ENCODE measurements at places on chromosomes 1 and 21.

DNA sequence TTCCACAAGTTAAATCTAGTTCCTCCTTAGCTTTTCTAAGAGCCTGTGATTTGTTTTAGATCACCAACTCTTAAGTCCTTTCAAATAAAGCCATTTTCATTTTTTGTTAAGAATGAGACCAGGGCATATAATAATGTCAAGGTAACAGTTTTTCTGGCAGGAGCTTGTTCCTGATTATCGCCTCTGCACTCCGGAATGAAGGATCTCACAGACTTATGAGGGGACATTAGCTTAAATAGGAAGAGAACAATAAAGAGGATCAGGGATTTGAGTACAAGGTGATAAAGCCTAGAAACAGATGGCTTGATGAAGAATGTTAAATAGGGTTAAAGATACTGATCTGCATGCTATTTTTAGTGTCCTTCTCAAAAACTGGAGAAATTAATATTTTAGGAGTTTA is 13.6 kb upstream of the OTUD7B start:
- no peak for DNase-seq

DNA sequence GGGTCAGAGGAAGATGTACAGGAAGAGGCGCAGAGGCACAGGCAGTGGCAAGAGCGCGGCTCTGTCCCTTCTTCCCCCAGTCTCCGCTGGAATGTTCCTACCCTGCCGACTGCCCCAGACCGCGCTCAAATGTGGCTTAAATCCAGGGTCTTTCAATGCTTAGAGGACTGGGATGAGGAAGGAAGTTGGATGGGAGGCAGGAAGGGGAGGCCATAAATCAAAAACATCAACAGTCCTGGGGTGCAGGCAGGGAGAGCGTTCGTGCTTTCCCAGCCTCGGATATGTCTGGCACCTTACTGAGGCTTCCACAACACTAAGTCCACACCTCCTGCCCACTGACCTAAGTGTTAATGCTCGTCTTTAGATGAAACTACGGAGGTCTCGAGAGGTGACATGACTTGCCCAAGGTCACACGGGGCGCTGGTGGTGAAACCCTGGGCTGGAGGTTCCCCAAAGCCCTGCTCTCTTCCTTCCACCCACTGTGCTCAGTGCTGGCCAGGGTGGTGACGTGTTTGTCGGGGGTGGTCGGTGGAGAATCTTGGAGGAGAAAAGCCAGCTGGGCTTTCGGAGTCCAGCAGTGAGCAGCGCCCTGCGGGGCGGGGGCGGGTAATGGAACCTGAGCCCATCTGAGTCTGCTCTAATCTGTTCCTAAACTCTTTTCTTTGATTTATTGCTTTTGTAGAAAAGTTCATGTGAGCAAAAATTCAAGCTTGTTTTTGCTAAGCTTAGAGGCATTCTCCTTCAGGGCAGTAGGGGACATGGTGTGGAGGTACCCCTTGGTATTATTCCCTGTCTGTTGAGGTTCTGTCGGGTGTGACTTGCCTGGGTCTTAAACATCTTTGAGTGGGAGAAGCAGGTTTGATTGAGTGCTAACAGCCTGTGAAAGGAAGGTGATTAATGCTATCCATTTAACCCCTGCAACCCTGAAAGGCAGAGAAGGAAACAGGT is 708 bp downstream of the CDA start:
- no peak for DNase-seq

- DNase-seq, result no peak
Observed at GRCh38 chr1:82323144-82323841, 522.6 kb downstream of the ADGRL2 start.

GRCh38 chr1:160618763-160619274 is 28.0 kb downstream of the SLAMF1 start:
- DNase-seq, result peak; percentile 46

GRCh38 chr1:233714631-233715217 is 100.8 kb downstream of the KCNK1 start:
- DNase-seq, result no peak

GRCh38 chr1:201259476-201260235 is 23.6 kb upstream of the PKP1 start:
- no peak for DNase-seq

- no peak for DNase-seq
Observed at GRCh38 chr1:101996825-101997465, at the start of gene OLFM3. Gene OLFM3, minus strand, starts transcription at chr1:101996926.

- no peak for DNase-seq
Observed at GRCh38 chr1:115409094-115410015, 71.3 kb upstream of the NGF start.

DNA sequence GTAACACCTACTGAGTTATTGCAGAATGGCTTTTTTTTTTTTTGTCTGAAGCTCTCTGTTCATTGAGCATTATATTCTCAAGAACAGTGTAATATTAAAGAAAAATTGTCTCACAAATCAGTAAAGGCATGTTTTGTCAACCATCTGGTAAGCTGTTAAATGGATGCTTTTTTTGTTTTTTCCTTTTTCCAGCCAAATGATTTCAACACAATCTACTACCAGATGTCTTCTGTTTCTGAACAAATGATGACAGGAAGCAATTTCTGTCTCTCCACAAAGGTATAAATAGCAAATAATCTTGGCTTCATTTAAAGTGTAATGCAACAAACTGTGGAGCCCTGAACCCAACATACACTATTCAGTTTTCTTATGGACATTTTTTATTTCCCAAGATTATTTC is 78.6 kb upstream of the RGS2 start:
- no peak for DNase-seq

DNA sequence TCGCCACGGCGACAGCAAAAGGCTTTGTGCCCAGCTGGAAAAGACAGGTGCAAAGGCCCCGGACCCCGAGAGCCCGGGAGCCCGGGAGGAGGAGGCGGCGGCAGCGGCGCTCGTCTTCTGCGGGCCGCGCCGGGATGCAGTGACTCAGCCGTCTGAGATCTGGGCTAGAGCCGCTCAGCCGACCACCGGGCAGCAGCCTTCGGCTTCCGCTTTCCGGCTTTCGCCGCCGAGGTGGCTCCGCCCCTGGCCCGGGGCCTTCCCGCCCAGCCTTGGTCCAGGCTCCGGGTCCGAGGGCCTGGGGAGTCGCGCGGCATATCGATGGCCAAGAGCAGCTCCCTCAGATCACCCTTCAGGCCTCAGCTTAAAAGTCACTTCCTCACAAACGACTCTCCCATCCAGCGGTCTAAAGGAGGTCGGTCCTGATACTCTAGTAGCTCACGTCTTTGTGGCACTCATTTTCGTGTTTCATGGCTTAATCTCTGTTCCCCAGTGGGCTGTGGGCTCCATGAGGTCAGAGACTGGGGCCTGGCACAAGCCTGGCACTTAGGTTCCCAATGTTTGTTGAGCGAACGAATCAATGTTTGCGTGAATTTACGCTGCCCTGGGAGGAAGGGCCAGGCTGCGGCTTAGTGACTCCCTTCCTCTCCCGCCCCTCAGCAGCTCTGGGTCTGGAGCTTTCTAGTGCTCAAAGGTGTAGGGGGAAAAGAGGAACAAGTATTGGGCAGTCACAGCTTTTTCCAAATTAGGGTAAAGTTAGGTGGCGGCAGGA is at the start of gene PHTF1:
PHTF1 (minus strand) TSS at position 154 of the 769 bp plus-strand sequence. CDS start 783 bp downstream, outside the sequence.
- DNase-seq, result peak; percentile 29

DNA sequence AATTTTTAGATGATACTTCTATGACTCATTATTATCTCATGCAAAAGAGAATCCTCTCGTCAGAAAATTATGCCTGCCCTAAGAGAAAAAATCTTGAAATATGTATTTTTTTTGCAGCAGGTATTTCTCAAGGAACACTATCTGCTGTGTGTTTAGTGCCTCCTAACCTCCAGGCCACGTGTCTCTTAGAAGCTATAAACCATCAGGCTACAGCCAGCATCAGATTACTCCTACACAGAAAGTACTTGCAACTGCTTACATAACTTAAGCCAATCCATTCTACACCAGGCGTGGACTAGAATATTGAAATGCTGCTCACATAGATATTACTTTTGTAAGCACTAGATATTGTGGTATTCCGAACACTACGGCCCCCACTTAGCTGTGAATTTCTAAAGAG is 933.4 kb downstream of the PLA2G4A start:
- no peak for DNase-seq

GRCh38 chr1:197806718-197807117 is 31.4 kb upstream of the DENND1B start:
- no peak for DNase-seq

GRCh38 chr1:112605633-112606327 is 13.2 kb downstream of the ST7L start:
- no peak for DNase-seq

- DNase-seq, result peak; percentile 11
Observed at GRCh38 chr1:1088801-1089680, 14.9 kb upstream of the RNF223 start.

DNA sequence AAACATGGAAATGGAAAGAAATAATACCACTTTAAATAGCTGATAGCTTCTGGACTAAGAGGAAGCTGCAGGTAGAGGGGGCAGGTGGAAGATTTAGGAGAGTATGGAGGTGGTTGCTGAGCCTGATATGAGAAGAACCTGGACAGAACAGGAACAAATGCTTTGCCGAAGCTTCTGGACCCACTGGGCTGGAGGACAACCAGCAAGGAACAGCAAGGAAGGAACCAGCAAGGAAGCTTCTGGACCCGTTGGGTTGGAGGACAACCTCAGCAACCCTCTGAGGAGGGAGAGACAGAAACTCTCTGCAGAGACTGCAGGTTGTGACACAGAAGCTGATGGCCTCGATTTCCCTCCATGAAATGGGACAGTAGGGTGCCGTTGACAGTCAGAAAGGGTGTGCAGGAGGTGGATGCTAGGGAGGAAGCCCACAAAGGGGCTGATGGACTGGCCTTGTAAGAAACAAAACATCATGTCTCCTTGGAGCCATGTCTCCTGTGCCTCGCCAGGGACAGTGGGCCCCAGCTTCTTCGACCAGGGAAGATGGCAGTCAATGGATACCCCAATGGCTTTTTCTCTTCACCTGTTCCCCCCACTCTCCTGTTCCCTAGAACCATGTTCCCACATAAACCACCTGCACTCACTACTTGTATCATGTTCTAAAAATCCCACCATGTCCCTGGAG is 8.3 kb upstream of the WNT3A start:
- no peak for DNase-seq

DNA sequence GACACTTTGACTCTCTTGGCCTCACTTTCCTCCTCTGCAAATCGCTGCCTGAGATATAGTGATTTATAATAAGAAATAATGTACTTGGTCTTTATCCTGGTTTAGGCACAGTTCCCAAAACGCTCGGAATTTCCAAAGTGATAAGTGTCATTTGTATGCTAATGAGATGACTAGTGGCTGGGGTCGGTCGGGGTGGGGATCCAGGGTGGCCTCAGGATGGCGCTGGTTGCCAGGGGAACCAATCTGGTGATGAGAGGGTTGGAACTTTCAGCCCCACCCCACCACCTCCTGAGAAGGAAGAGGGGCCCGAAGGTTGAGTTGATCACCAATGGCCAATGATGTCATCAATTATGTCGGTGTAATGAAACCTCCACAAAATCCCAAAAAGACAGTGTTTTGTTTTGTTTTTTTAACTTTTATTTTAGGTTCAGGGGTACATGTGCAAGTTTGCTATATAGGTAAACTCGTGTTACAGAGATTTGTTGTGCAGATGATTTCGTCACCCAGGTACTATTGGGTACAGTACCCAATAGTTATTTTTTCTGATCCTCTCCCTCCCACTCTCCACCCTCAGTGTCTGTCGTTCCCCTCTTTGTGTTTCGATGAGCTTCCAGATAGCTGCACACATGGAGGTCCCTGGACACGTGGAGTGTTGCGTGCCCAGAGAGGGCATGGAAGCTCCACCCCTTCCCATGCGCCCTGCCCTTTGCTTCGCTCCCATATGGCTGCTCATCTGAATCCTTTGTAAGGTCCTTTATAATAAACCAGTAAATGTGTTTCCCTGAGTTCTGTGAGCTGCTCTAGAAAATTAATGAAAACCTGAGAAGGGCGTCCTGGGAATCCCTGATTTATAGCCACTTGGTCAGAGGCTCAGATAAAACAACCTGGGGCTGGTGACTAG is 97.2 kb downstream of the KCNN3 start:
- peak; percentile 32 for DNase-seq

GRCh38 chr1:92599184-92599583 is 112.5 kb upstream of the GFI1 start:
- DNase-seq, result no peak

GRCh38 chr1:234853906-234854644 is 244.1 kb upstream of the IRF2BP2 start:
- no peak for DNase-seq

DNA sequence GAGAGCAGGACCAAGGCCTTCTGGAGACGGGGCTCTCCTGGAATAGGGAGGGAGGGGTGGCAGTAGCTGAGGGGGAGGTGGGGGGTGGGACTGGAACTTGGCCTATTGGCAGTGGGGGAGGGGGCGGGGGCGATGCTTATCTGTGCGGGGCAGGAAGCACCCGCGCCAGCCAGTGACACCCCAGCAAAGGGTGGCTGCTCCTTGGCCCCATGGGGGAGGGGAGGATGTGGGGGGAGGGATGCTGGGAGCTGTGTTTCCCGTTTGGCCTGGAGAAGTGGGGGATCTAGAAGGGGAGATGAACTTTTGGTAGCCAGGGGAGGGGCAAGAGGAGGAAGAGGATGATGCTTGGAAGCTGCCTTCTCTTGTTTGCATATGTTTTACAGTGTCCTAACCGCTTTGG is 11.0 kb downstream of the ZBTB7B start:
- peak; percentile 20 for DNase-seq

- DNase-seq, result no peak
Observed at GRCh38 chr1:53617851-53618499, 121.0 kb downstream of the GLIS1 start.

DNA sequence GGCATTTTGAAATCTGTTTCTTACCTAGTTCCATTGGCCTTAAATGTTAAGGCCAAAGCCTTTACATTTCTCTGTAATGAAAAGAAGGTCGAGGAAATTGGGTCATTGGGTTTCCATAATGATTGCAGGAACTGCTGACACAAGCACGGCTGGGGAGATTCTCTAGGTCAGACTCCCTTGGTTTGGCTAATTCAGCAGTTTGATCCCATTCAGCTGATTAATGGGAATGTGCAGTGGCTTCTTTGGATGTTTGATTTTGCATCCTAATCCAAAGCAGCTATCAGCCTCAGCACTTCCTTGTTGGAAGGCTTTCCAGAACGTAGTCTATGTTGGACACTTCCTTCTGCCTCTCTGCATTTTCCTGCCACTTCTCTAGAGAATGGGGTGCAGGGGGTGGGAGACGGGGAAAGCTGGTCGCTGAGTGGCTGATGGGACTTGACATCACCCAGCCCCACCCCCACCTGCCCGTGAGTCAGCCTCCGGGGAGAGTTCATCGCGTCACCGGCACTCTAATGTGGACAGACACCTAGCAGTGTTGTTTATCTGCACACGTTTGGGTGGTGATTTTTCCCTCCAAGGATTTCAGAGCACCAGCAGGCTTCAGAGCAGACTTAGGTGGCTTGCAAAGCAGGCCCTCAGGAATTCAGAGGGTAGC is 5.4 kb downstream of the PSEN2 start:
- DNase-seq, result no peak

DNA sequence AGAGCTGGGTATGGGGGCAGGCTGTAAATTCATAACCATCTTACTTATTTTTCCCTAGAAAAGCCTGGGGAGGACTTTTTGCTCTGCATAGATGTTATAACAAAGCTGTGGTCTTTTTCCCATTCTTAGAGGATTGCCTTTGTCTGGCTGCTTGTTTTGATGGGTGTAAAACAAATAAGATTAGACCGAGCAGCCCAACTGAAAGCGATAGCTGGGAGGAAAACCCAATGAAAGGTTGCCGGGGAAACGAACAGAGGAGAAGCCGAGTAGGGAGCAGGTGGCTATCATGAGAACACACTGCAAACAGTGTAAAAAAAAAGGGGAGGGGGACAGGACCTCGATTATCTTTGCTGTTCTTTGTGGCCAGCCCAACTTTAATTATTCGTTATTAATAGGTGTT is 1.9 kb downstream of the ELAVL4 start:
- no peak for DNase-seq

GRCh38 chr1:97938285-97938642 is 17.4 kb upstream of the DPYD start:
- no peak for DNase-seq

Data from activated naive CD4-positive, alpha-beta T cell treated with anti-CD3 and anti-CD28 coated beads, Interleukin-2, amount 50 U/mL, for 16 hours (primary cell).